Right atrium auricular region (tissue), 2 donors: ENCODE measurements at places on chromosomes 12 and 14.

- H3K4me1 ChIP-seq, result peaks cover 12% of the 10 kb centered on the region
- DNase-seq, result no peak
- H3K27me3 ChIP-seq, result no peaks in the 10 kb centered on the region
- H3K36me3 ChIP-seq, result no peaks in the 10 kb centered on the region
These were observed 459.6 kb downstream of the PCNX1 start for GRCh38 chr14:71366861-71367260.

GRCh38 chr12:31371256-31371620 is 45.3 kb upstream of the SINHCAF start:
- no peak overlapping the region for H3K27ac ChIP-seq
- H3K4me1 ChIP-seq, result no peaks in the 10 kb centered on the region
- no peaks in the 10 kb centered on the region for H3K36me3 ChIP-seq
- no peaks in the 10 kb centered on the region for H3K27me3 ChIP-seq

- no peak for DNase-seq
- H3K4me3 ChIP-seq, result no peak overlapping the region
- no peaks in the 10 kb centered on the region for H3K27me3 ChIP-seq
- no peaks in the 10 kb centered on the region for H3K4me1 ChIP-seq
These were observed 38.8 kb upstream of the WSCD2 start for GRCh38 chr12:108090107-108090899.

- no peak overlapping the region for H3K27ac ChIP-seq
- no peak for DNase-seq
- H3K4me1 ChIP-seq, result no peaks in the 10 kb centered on the region
- no peaks in the 10 kb centered on the region for H3K27me3 ChIP-seq
These were observed 143.2 kb downstream of the BRMS1L start for GRCh38 chr14:35969310-35969709.

DNA sequence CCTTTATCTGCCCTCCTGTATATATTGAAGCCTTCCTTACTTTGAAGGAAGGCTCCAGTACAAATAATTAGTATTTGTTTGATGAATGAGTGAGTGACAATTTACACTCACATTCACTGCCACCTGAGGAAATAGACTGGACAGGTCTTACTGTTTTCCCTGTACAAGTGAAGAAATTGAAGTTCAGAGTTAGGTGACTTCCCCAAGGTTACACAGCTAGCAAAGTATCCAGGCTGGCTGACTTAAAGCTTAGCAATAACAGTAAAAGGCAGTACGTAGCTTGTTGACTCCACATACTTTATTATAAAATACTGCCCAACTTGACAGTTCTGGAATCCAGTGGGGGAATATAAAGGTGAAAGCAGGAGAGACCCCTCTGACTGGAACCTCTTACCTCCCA is 2.6 kb upstream of the KRT18 start:
- H3K4me3 ChIP-seq, result no peak overlapping the region
- no peaks in the 10 kb centered on the region for H3K36me3 ChIP-seq
- no peak overlapping the region for H3K27ac ChIP-seq
- peaks cover 38% of the 10 kb centered on the region for H3K4me1 ChIP-seq

GRCh38 chr14:40847480-40847879 is 759.2 kb upstream of the LRFN5 start:
- H3K36me3 ChIP-seq, result no peaks in the 10 kb centered on the region
- H3K4me1 ChIP-seq, result no peaks in the 10 kb centered on the region
- no peak overlapping the region for H3K4me3 ChIP-seq

- no peaks in the 10 kb centered on the region for H3K4me1 ChIP-seq
- no peaks in the 10 kb centered on the region for H3K27me3 ChIP-seq
- H3K36me3 ChIP-seq, result no peaks in the 10 kb centered on the region
- no peak for DNase-seq
- no peak overlapping the region for H3K27ac ChIP-seq
These were observed 9.4 kb upstream of the NOPCHAP1 start for GRCh38 chr12:104976703-104977102.

- no peak for DNase-seq
- peak overlapping the region; percentile 100 for H3K27ac ChIP-seq
- peaks cover 56% of the 10 kb centered on the region for H3K36me3 ChIP-seq
- H3K27me3 ChIP-seq, result no peaks in the 10 kb centered on the region
- H3K4me1 ChIP-seq, result peaks cover 35% of the 10 kb centered on the region
These were observed 1.3 kb downstream of the ATP2A2 start for GRCh38 chr12:110282300-110282860.

DNA sequence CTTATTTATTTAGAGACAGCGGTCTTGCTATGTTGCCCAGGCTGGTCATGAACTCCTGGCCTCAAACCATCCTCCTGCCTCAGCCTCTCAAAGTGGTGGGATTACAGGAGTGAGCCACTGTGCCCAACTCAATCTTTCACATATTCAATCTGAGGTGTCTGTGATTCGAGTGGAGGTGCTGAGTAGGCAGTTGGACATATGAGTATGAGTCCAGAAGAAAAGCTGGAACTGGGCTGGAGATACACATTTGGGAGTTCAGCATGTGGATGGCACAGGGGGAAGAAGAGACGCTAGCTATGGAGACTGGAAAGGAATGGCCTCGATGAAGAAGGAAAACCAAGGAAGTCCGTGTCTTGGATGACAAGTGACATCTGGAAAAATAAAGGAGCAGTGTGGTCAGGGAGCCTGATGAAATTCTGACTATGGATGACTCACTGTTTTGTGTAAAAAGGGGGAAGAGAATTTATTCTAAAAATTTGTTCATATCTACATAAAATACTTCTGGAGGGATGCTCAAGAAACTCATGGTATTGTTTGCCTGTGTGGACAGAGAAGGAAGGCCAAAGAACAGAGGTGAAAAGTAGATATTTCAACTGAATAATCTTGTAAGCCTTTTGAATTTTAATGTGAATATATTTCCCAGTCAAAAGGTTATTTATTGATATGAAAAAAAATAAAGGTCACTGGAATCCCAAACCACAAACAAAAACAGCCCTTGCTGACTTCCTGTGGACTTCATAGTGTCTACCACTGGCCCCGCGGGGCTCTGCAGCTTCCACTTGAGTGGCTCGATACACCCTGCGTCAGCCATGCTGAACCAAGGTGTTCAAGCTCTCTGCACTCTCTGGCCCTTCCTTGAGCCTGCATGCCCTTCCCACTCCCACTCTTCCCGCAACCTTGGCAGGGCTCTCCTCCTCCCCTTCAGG is 8.9 kb upstream of the LTA4H start:
- no peak overlapping the region for H3K4me3 ChIP-seq
- no peak overlapping the region for H3K27ac ChIP-seq
- H3K4me1 ChIP-seq, result no peaks in the 10 kb centered on the region
- DNase-seq, result no peak
- H3K36me3 ChIP-seq, result no peaks in the 10 kb centered on the region

- H3K4me1 ChIP-seq, result no peaks in the 10 kb centered on the region
- no peaks in the 10 kb centered on the region for H3K27me3 ChIP-seq
- no peak overlapping the region for H3K4me3 ChIP-seq
These were observed 74.8 kb upstream of the PRMT8 start for GRCh38 chr12:3416159-3416558.

- H3K4me1 ChIP-seq, result no peaks in the 10 kb centered on the region
- H3K36me3 ChIP-seq, result no peaks in the 10 kb centered on the region
- H3K4me3 ChIP-seq, result no peak overlapping the region
- H3K27me3 ChIP-seq, result no peaks in the 10 kb centered on the region
These were observed 37.0 kb downstream of the CIT start for GRCh38 chr12:119840168-119840567.

DNA sequence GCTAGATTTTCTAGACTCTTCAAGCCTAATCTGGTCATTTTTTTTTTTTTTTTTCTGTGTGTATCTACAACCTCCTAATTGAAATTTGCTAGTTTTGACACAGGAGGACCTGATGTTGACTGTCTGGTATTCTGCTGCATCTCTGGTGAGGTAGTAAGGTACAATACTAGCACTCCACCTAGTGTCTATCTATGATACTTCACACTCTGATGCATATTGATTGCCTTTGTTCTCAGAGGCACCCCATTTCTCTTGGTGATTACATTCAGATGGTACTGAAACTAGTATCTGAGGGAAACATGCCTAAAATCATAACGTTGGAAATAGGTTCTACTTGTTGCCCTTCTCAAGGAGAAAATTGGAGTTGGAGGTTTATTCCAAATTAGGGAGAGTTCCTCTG is 930.5 kb upstream of the NOVA1 start:
- H3K36me3 ChIP-seq, result no peaks in the 10 kb centered on the region
- no peak for DNase-seq
- H3K4me1 ChIP-seq, result no peaks in the 10 kb centered on the region
- H3K27me3 ChIP-seq, result no peaks in the 10 kb centered on the region
- no peak overlapping the region for H3K27ac ChIP-seq

- H3K27me3 ChIP-seq, result no peaks in the 10 kb centered on the region
- H3K27ac ChIP-seq, result peak overlapping the region; percentile 87
- no peaks in the 10 kb centered on the region for H3K4me1 ChIP-seq
- H3K4me3 ChIP-seq, result peak overlapping the region; percentile 71
- DNase-seq, result no peak
These were observed 904 bp downstream of the CACNA1C start for GRCh38 chr12:2053691-2054090.

DNA sequence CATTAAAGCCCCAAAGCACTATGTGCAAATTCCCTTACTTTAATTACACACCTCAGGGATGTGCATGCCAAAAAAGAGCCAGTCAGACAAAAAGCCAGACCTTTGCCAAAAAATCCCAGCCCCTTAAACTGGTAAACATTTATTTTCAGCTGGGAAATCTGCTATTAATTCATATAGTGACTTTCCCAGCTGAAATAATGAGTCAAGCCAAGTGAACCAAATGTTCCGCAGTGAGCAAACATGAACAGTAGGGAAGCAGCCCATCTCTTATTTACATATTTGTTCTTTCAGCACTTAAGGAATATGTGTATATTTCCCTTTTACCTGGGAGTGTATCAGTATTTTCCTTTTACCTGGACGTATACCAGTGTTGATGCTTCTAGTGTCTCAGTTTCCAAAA is 44.0 kb upstream of the OTX2 start:
- H3K36me3 ChIP-seq, result no peaks in the 10 kb centered on the region
- H3K4me1 ChIP-seq, result no peaks in the 10 kb centered on the region
- DNase-seq, result no peak
- H3K27me3 ChIP-seq, result no peaks in the 10 kb centered on the region

DNA sequence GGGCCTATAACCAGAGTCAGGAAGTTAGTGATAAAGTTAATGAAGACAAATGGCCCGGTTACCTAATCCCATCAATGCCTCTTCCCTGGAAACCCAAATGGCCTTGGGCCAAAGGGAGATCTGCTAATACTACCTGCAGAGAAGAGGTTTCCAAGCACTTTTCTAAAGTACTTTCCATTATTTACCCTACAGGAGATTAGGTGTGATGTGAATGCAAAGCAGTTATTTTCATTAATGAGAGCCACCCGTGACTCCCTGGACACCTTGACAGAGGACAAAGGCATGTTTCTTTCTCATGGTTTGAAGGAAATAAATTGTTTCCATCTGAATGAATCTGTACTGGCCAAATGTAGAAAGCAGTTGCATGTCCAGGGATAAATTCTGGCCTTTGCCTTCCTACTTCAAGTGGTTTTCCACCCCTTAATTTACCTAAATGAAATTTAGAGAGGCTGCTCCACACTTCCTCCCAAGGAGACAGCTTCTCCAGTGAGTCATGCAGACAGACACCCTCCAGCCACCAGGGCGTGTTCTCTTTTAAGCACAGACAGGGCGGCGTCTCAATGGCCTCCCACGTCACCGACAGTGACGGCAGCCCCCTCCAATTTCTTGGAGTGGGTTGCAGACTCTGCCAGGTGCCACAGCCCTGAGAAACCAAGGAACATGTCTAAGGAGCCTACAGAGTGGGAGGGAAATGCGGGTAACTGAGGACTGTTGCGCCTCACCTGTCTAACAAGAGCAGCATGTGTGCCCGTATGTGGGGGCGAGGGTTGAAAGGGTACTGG is 43.9 kb upstream of the GNPNAT1 start:
- DNase-seq, result no peak
- H3K4me3 ChIP-seq, result no peak overlapping the region
- H3K27me3 ChIP-seq, result no peaks in the 10 kb centered on the region
- H3K27ac ChIP-seq, result no peak overlapping the region

GRCh38 chr12:48978291-48978740 is at the start of gene WNT1:
Gene WNT1, plus strand, starts transcription at chr12:48978322. Its CDS starts 329 bp downstream, at chr12:48978651.
- H3K36me3 ChIP-seq, result no peaks in the 10 kb centered on the region
- no peak within 1 kb of the TSS for H3K27ac ChIP-seq
- no peaks in the 10 kb centered on the region for H3K4me1 ChIP-seq
- H3K27me3 ChIP-seq, result peaks cover 40% of the 10 kb centered on the region

- no peak for DNase-seq
- no peak overlapping the region for H3K4me3 ChIP-seq
- no peaks in the 10 kb centered on the region for H3K36me3 ChIP-seq
- H3K4me1 ChIP-seq, result no peaks in the 10 kb centered on the region
These were observed 80.6 kb downstream of the BTG1 start for GRCh38 chr12:92065018-92065499.

DNA sequence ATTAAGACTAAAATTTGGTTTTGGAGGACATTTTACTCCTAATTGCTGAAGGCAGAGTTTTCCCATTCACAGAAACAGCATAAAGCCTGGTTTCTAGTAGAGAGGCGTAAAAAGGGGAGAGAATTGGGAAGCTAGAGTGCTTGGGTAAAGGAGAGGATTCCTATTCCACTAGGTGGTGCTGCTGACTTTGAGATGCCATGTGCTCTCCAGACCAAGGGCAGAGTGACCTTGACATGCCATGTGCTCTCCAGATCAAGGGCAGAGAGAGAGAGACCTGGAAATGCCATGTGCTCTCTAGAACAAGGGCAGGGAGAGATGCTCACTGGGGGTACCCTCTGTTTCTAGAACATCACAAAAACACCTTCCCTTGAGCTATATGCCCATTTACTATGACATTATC is 176.2 kb upstream of the PDZRN4 start:
- H3K4me1 ChIP-seq, result no peaks in the 10 kb centered on the region
- no peak for DNase-seq
- H3K27me3 ChIP-seq, result no peaks in the 10 kb centered on the region
- no peaks in the 10 kb centered on the region for H3K36me3 ChIP-seq
- no peak overlapping the region for H3K4me3 ChIP-seq
- no peak overlapping the region for H3K27ac ChIP-seq

- H3K36me3 ChIP-seq, result no peaks in the 10 kb centered on the region
- DNase-seq, result peak; percentile 47
These were observed 3.8 kb downstream of the KRT73 start for GRCh38 chr12:52614381-52615207.

- no peaks in the 10 kb centered on the region for H3K27me3 ChIP-seq
- no peaks in the 10 kb centered on the region for H3K36me3 ChIP-seq
- H3K4me1 ChIP-seq, result peaks cover 62% of the 10 kb centered on the region
- peak overlapping the region; percentile 82 for H3K27ac ChIP-seq
- no peak overlapping the region for H3K4me3 ChIP-seq
These were observed 108.5 kb downstream of the SCARB1 start for GRCh38 chr12:124754949-124755800.

GRCh38 chr14:103558071-103558882 is 4.2 kb downstream of the BAG5 start:
- peaks cover 63% of the 10 kb centered on the region for H3K4me1 ChIP-seq
- no peak for DNase-seq
- H3K36me3 ChIP-seq, result peaks cover 14% of the 10 kb centered on the region
- no peaks in the 10 kb centered on the region for H3K27me3 ChIP-seq
- peak overlapping the region; percentile 15 for H3K27ac ChIP-seq

DNA sequence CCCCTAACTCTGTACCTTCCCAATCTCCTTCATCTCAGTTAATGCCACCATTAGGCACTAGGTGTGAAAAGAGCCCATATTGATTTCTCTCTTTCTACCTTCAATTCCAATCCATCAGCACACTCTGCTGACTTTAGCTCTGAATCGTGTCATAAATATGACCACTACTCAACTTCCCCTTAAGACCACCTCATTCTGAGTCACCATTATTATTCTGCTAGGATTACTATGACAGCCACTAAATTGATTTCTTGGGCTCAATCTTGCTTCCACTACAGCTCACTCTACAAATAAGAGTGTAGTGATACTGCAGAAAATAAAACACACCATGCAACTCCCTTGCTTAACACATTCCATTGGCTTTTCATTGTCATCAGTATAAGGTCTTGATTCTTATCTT is 1449.0 kb upstream of the FLRT2 start:
- DNase-seq, result no peak
- H3K4me3 ChIP-seq, result no peak overlapping the region
- no peaks in the 10 kb centered on the region for H3K36me3 ChIP-seq
- H3K27ac ChIP-seq, result no peak overlapping the region
- no peaks in the 10 kb centered on the region for H3K27me3 ChIP-seq
- no peaks in the 10 kb centered on the region for H3K4me1 ChIP-seq
